Activated CD4-positive, CD25-positive, alpha-beta regulatory T cell (primary cell): ENCODE measurements at places on chromosomes 3 and 15.

- no peak for DNase-seq
These were observed 4.4 kb downstream of the CHCHD4 start for GRCh38 chr3:14120111-14120920.

- no peak for DNase-seq
These were observed 16.9 kb downstream of the APOD start for GRCh38 chr3:195566797-195567196.

DNA sequence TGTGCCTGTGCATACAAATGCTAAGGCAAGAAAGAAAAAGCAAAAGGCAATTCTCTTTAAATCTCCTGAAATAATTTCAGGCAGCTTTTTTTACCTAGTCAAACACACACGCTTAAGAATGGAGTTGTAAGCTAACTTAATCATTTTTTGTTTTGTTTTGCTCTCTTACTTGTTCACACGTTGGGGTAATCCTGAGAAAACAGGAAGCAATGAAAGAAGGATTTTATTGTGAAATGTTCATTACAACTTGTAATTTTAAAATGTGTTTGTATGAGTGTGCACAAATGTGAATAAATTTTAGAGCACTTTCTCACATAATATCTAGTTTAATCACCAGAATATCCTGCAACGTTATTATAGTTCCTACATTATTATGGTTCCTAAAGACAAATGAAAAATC, 263.8 kb downstream of the LPP start:
- DNase-seq = no peak

DNA sequence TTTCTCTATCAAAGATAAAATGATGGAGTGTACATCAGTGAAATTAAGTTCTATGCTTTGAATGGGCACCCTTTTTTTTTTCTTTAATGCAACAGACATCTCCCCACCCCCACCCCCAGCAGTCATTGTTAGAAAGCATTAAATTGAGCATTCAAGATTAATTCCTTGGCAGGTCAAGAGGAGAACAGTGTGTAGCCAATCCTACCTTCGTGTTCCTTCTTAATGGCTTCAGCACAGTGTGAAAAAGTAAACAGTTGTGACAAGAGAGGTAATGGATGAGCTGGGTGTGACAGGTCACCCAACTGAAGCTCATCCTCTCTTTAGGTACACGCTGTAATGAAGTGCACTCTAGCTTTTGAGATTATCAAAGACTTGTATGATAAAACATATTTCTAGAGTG, 198.5 kb upstream of the RARB start:
- DNase-seq = no peak

DNA sequence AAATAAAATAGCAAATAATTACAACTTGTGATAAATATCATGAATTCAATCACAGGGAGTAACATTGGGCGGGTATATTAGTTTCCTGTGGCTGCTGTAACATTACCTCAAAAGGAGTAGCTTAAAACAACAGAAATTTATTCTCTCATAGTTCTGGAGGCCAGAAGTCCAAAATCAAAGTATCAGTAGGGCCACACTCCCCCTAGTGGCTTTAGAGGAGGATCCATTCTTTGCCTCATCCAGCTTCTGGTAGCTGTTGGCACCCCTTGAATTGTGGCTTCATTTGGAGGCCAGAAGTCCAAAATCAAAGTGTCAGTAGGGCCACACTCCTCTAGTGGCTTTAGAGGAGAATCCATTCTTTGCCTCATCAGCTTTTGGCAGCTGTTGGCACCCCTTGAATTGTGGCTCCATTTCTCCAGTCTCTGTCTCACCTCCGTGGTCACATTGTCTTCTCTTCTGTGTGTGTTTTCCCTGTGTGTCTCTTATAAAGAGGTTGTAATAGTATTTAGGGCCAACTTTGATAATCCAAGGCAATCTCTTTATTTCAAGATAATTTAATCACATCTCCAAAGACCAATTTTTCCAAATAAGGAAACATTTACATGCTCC, 3.1 kb upstream of the CFAP20DC start:
- DNase-seq = no peak

GRCh38 chr3:110542552-110543150, 529.0 kb upstream of the NECTIN3 start:
- DNase-seq = no peak

GRCh38 chr3:149010504-149010951, 19.2 kb downstream of the GYG1 start:
- no peak for DNase-seq

- no peak for DNase-seq
These were observed 12.0 kb downstream of the TRPM1 start for GRCh38 chr15:31089368-31090047.

- DNase-seq = no peak
These were observed 111.2 kb downstream of the ETFA start for GRCh38 chr15:76200083-76200465.
